ENCODE measurements at places on chromosomes 5 and 9. TPM values are rescaled to one million over a fixed set of nuclear protein-coding genes. Genes with fewer than 3 reads are reported as not detected.

HAVCR1 gene
- total RNA-seq, result not detected

DNA sequence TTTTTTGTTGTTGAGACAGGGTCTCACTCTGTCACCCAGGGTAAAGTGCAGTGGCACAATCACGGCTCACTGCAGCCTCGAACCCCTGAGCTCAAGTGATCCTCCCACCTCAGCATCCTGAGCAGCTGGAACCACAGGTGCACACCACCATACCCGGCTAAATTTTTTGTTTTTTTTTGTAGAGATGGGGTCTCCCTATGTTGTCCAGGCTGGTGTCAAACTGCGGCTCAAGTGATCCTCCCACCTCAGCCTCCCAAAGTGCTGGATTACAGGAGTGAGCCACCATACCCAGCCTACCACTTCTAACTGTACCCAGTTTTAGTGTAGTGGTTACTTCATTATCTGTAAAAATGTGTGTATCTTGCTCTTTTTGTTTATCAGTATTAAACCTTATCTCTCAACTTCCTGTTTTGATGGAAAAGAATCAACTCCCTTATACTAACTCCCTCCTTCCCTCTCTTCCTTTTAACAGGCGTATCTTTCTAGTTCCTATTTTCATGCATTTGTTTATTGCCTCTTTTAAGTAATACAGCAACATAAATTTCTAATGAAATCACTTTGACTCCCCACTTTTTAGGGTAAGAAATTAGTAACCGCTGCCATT is 33.1 kb downstream of the GRAMD2B start:
- ATAC-seq, result no peak

RCL1 gene
- total RNA-seq, result 18.9 TPM

- no peak for ATAC-seq
Observed at GRCh38 chr9:124297551-124297901, 39.8 kb downstream of the NEK6 start.

- no peak for ATAC-seq
Observed at GRCh38 chr5:121862801-121863200, 11.1 kb downstream of the FTMT start.

GRCh38 chr5:136062366-136063274 is 33.8 kb downstream of the TGFBI start:
- peak; percentile 68 for ATAC-seq

DNA sequence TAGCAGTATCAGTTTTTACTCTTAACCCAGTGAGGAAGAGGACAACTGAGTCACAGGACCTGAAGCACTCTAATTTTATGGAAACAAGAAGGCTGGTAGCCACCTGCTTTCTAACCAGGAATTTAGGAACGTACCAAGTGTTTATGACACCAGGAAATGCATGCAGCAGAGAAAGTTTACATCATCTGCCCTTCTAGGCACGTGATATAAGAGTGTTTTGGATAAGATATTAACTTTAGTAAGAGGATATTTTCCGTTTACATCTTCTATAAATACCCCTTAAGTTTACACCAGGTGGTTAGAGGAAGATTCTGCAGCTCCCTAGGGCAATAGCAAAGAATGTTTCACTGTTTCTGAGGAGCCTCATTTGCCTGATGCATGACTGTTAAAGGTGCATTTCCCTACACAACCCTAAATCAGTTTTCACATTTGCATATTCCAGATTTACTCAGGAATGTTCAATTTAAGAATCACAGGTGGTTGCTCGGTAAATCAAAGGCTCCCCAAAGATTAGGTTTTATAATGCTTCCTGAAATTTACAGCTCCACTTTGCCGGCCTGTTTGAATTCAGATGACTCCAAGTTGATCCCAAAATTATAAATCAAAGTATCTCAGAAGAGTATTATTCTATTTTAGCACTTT is 1.8 kb downstream of the TSC1 start:
- no peak for ATAC-seq

- ATAC-seq, result no peak
Observed at GRCh38 chr9:14281876-14282275, 32.1 kb downstream of the NFIB start.

CDKN2B gene
- 0.76 TPM for total RNA-seq

DNA sequence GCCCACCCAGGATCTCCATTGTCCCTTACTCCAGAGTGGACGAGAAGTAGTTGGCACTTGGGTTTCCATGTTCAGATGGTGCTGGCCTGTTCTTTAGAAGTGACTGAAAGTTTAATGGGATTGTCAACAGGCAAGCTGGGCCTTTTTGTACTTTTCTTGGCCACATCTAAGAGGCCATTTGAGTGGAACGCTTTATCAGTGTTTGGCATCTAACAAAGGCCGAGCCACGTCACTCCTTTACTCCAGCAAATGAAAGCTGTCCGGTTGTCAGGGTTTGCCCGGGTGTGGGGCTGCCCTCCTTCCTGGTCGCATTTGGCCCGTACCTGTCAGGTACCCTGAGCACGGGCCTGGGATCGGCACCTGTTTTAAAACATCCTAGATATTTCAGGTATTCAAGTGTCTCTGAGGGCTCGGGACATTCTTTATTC is 71.5 kb downstream of the RCL1 start:
- no peak for ATAC-seq

DNA sequence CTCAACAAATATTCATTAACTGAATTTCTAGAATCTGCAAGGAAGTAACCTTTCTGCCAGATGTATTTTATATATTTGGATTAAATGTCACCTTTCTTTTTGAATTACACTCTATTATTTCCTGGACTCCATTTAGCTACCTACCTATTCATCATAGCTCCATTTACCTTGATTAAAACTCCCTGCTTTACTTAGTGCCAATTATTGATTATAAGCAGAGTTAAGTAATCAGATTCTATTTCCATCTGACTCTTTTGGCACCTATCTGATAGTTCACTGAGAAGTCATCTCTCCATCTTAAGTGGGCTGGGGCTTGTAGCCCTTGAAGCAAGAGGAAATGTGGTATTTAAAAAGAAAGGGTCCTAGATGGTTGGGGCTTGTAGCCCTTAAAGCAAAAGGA is 88.6 kb downstream of the TRPM3 start:
- no peak for ATAC-seq

INPP5E gene
- 18.2 TPM for total RNA-seq

AFF4 gene
- total RNA-seq, result 72.3 TPM

PCA3 gene
- not detected for total RNA-seq

ADAMTS13 gene
- 3.9 TPM for total RNA-seq

QRFP gene
- not detected for total RNA-seq

DNA sequence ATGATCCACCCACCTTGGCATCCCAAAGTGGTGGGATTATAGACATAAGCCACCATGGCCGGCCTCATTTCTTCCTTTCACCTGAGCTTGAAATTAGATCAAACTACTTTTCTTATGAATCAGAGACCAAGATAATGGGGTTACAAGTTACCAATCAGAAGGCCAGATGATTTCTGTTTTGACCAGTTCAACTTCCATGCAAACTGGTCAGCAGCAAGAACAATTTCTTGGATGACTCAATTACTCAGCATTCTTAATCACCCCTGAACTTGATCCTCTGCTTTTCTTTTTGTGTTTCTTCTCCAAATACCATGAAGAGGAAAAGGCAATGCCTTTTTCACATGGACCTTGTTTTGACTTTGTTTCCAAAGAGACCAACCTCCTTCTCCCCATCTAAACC is 10.0 kb upstream of the PLIN2 start:
- no peak for ATAC-seq

ST6GALNAC6 gene
- 124 TPM for total RNA-seq

GRCh38 chr5:145497052-145497451 is 338.1 kb downstream of the PRELID2 start:
- ATAC-seq, result no peak

TYRP1 gene
- not detected for total RNA-seq

DNA sequence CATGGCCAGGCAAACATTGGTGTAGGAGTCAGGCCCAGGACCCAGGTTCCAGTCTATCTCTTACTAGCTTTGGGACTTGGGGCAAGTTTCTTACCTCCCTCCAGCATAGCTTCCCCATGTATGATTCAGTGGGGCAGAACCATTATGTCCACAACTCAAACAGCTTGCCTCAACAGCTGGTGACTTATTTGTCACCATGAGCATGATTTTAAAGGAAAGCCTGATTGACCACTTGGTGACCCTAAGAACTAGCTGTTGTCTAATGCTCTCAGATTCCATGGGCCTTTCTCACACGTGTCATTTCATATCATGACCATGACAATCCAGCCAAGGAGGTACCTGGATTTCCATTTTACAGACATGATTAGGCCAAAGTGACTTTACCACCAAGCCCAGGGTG is 126.4 kb downstream of the TTLL11 start:
- ATAC-seq, result no peak

All from activated T-helper 17 cell treated with anti-CD3 and anti-CD28 coated beads, Interleukin-2, amount 50 U/mL, for 72 hours (primary cell).